Mesothelial cell of epicardium (in vitro differentiated cells): ENCODE measurements at places on chromosomes 4 and X.

- H3K4me1 ChIP-seq, result peaks cover 23% of the 10 kb centered on the region
- peaks cover 15% of the 10 kb centered on the region for H3K27me3 ChIP-seq
- no peak overlapping the region for H3K4me3 ChIP-seq
- DNase-seq, result no peak
Measured at GRCh38 chr4:103008875-103009729, 10.4 kb downstream of the SLC9B1 start.

- no peak overlapping the region for H3K4me3 ChIP-seq
- DNase-seq, result no peak
- no peaks in the 10 kb centered on the region for H3K27me3 ChIP-seq
- H3K27ac ChIP-seq, result no peak overlapping the region
- H3K4me1 ChIP-seq, result no peaks in the 10 kb centered on the region
Measured at GRCh38 chrX:81301877-81302276, 100.0 kb downstream of the SH3BGRL start.

DNA sequence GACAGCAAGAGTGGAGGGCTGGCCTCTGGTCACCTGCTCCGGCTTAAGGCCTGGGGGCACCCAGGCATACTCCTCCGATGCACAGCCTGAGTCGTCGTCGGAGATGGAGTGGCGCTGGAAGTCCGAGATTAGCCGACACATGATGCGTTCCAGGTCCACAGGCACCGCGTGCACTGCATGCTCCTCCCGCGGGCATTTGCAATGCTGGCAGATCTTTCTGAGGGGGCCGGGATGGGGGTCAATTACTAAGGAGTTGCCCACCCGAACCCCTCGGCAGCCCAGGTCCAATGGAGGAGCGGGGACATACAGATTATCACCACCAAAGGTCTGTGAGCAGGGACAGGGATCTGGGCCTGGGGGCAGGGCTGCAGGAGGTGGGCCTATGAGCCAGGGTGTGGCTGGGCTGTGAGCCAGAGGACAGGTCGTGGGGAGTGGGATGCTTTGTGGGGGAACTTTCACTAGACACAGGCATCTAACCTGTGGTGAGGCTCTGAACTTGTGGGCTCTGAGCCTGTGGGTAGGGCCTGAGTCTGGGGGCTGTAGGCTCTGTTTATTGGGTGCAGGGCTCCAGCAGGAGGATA is 2.4 kb downstream of the PRICKLE3 start:
- H3K27me3 ChIP-seq, result no peaks in the 10 kb centered on the region
- H3K4me1 ChIP-seq, result peaks cover 20% of the 10 kb centered on the region
- peak overlapping the region; percentile 89 for H3K27ac ChIP-seq
- H3K4me3 ChIP-seq, result peak overlapping the region; percentile 75

DNA sequence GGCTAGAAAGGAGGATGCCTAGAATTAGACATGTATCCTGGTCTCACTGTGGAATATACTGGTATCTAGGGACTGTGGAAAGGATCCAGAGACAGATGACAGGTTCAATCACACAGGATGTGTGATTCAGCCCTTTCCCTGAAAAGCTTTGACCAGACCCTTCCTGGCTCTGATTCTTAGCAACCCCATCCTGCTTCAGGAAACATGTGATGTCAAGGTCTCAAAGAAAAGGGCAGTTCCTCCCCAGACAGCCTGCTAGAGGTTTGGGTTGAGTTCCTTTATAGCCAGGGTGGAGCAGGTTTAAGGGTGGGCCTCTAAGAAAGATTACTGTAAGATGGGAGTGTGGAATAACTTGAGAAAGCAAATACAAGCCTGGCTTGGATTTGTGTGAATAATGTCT is 3.0 kb downstream of the BMP15 start:
- H3K4me3 ChIP-seq, result no peak overlapping the region
- H3K36me3 ChIP-seq, result no peaks in the 10 kb centered on the region

DNA sequence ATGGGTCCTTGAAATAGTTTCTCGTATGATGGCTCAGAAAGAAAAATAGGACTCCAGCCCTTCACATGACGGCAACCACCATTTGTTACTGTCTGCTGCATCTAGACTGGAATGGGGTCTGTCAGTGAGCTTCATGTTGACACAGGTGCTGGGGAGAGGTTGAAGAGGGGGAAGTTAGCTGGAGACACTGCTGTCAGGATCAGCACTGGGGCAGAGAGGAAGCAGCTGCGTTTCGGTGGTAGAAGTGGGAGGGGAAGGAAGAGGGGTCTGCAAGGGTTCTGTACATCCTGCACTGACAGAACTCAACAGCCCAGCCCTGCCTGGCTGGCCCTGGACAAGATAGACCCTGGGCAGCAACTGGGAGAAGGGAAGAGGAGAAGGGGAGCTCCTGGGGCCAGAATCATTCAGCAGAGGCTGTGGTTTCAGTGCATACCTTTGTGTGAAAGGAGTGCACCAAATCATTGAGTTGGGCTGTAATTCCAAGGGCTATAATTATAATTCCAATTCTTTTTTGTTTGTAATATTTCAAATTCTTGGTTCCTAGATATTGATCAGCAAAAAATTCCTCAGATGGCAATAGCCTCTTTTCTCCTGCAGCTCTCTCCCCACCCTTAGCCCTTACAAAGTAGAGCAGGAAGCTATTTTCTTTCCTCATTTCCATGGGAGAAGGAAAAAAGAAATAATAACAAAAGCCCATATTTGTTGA is 119.4 kb upstream of the C1GALT1C1 start:
- H3K27ac ChIP-seq, result peak overlapping the region; percentile 75
- H3K4me1 ChIP-seq, result peaks cover 10% of the 10 kb centered on the region
- H3K36me3 ChIP-seq, result no peaks in the 10 kb centered on the region
- DNase-seq, result no peak

GRCh38 chrX:13759152-13759718 is 24.7 kb downstream of the OFD1 start:
- no peaks in the 10 kb centered on the region for H3K4me1 ChIP-seq
- H3K4me3 ChIP-seq, result no peak overlapping the region
- no peak for DNase-seq
- no peak overlapping the region for H3K27ac ChIP-seq
- H3K27me3 ChIP-seq, result no peaks in the 10 kb centered on the region

DNA sequence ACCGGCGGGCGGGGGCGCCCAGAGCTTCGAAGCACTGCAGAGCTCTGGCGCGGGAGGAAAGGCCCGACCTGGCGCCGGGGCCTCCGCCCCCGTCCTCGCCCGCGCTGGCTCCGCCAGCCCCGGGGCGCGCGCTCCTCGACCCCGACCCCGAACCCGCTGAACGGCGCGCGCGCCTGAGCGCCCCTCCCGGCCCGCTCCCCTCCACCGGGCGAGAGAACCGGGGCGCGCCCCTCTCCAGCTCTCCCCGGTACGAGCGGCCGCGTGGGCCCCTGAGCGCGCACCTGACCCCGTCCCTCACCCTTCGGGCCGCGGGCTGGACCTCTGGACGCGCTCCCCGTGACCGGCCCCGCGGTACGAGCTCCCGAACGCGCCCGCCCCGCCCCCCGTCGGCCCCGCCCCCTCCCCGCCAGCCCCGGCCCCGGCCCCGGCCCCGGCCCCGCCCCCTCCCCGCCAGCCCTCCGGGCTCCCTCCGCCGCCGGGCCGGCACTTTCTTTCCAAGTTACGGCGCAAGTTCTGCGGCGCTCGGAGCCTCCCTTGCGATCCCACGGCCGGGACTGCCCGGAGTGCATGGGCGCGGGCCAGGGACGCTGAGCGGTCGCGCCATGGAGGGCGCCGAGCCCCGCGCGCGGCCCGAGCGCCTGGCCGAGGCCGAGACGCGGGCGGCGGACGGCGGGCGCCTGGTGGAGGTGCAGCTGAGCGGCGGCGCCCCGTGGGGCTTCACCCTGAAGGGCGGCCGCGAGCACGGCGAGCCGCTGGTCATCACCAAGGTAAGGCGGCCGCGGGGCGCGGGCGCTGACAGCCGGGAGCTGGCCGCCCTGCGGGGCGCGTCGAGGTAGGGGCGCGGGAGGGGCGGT is at the start of gene SHROOM2:
Gene SHROOM2 (plus strand): TSS at position 486 of the 854 bp plus-strand sequence. CDS start 117 bp downstream, at position 603.
- no peaks in the 10 kb centered on the region for H3K27me3 ChIP-seq
- H3K36me3 ChIP-seq, result no peaks in the 10 kb centered on the region
- H3K4me1 ChIP-seq, result peaks cover 18% of the 10 kb centered on the region
- peak within 1 kb of the TSS; percentile 92 for H3K27ac ChIP-seq
- peak; percentile 46 for DNase-seq

DNA sequence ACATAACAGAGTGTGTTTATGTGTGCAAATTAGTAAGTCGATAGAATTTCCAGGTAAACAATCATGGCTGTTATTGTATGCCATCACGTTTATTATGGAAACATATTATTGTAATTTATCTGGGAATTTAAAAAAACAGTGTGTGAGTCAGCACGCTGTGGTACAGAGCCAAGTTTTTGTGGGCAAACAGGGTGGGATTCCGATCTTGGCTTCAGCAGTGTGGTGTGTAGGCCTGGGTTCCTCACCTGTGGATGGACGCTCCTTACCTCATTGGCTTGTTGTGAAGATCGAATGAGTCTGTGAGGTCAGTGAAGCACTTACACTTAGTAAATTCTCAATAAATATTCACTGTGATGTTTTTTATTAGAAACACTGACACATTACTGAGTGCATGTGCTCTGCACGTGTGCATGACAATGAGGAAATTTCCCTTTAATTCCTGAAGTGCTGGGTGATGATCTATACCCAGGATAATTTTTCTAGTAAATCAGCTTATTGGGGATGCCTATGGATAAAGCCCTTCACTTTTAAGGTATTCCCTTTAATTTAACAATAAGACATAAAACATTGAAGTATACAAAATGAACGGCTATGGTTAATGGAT is 36.4 kb downstream of the SLIT2 start:
- no peak for DNase-seq
- no peaks in the 10 kb centered on the region for H3K27me3 ChIP-seq
- H3K4me3 ChIP-seq, result no peak overlapping the region
- no peak overlapping the region for H3K27ac ChIP-seq

DNA sequence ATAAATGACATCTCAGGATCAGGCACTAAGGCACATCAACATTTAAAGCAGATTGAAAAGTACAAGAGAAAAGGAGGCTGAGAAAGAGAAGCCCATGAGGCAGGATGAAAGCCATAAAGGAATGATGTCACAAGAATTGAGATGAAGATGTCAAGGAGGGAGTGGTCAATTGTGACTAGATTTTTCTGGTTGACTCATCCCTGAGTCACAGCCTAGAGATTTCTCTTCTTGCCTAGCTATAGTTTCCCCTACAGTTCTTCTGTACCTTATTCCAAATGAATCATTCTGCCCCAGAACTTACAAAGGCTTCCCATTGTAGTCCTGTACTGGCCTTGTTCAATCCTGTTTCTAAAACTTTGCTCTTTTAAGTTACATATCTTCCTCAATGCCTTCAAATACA is 3.4 kb upstream of the USP53 start:
- H3K4me1 ChIP-seq, result peaks cover 32% of the 10 kb centered on the region
- H3K27ac ChIP-seq, result no peak overlapping the region
- H3K4me3 ChIP-seq, result no peak overlapping the region
- no peaks in the 10 kb centered on the region for H3K36me3 ChIP-seq
- H3K27me3 ChIP-seq, result no peaks in the 10 kb centered on the region
- no peak for DNase-seq

DNA sequence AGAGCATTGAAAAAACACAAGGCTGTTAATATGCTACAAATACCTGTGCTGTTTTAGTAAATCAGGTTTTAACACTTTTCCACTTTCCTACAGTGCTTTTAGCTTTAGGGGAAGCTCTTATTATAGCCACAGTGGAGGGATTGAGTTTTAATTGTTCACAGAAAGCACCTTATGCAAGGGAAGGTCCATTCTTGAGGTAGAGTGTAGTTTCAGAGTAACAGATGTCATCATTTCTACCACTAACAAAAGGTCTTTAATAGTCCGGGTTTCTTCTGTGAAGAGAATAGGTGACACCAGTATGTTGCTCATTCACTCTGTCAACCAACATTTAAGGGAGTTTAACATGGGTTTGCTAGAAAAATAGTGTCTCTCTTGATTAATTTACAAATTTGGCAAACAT is 104.4 kb downstream of the STIM2 start:
- H3K36me3 ChIP-seq, result peaks cover 2% of the 10 kb centered on the region
- peaks cover 31% of the 10 kb centered on the region for H3K4me1 ChIP-seq
- no peak overlapping the region for H3K27ac ChIP-seq
- no peak for DNase-seq
- H3K27me3 ChIP-seq, result no peaks in the 10 kb centered on the region

GRCh38 chrX:38664285-38664684 is 102.9 kb downstream of the TSPAN7 start:
- H3K4me3 ChIP-seq, result no peak overlapping the region
- no peaks in the 10 kb centered on the region for H3K36me3 ChIP-seq
- H3K27me3 ChIP-seq, result peaks cover 7% of the 10 kb centered on the region

DNA sequence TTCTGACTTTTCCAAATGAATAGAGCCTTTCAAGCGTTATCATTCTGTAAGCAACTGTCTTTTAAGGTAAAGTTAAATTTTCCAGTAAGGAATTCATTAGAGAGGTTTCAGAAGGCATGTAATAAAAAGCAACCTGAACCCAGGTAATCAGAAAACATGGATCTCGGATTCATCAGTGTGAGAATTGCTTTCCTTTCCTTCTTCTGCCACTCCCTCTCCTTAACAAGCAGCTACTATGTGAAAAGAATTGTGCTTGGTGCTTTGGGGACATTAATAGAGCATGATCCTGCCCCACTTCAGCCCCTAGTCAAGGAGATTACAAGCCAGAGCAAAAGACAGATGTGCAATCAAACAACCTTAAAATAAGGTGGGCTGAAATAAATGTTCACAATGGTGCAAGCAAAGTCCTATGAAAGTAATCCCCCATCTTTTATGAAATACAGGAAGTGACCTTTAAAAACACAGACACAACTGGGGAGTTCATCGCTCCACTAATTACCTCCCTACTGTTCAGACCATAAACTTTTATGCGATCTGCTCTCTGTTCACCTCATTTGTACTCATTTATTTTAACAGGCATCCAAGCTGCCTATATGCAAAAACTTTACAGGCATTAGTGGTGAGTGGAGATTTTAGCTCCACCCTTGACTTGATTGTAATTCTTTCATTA is 122.9 kb upstream of the RASGEF1B start:
- H3K27ac ChIP-seq, result no peak overlapping the region
- peaks cover 2% of the 10 kb centered on the region for H3K27me3 ChIP-seq
- H3K4me1 ChIP-seq, result peaks cover 18% of the 10 kb centered on the region

DNA sequence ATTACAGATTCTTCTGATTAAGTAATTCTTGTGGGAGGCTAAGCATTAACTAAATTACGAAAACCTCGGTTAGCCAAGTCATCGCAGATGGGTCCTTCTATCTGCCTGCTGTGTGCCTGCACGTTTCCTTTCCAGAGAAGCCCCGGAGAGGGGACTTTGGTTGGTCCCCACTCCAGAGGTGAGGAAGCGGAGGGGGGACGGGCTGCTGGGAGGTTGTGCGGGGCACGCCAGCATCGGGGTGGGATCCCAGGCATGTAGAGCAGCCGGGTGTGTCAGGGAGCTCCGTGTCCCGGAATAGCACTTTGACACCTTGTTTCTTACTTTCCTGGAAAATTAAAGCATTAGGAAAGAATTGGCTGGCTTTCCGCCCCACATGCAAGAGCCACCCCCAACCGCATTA is 26.6 kb downstream of the PIGG start:
- no peaks in the 10 kb centered on the region for H3K27me3 ChIP-seq
- DNase-seq, result no peak
- H3K36me3 ChIP-seq, result peaks cover 53% of the 10 kb centered on the region

DNA sequence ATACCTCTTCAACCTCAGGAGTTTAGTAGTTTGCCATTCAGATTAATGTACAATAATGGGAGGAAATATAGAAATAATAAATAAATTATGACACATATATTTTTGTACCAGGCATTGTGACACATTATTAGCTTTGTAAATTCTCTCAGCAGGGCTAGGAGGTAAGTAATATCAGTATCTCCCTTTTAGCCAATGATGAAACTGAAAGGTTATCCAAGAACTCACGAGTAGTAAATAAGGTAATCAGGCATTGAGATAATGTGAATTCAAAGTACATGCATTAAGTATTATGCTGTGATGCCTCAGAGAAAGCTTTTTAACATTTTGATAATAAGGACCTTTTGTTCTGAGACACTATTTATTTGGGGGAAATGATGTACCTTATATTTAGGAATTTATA is 5.3 kb upstream of the ARAP2 start:
- H3K4me1 ChIP-seq, result peaks cover 8% of the 10 kb centered on the region
- H3K36me3 ChIP-seq, result no peaks in the 10 kb centered on the region
- no peak for DNase-seq
